ENCODE measurements at places on chromosomes 4 and X.

DNA sequence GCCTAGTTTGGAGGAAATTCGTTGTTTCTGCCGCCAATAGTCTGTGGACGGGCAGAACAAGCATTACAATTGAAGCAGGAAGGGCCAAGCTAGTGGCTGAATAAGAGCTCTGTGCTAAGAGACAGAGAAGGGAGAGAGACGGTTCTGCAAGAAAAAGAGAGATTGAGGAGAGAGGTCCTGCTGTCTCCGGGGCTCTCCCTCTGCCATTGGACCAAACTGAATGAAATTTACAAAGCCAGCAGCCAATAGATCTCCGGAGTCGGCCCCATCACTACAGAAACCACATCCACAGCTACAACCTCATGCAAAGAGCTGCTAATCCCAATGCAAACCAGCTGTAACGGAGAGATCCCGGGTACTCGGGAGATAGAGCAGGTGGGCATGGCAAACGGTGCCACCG is at the start of gene NLGN4X:
NLGN4X (minus strand) TSS at position 148 of the 400 bp plus-strand sequence. CDS start 77,401 bp downstream, outside the sequence.
- no peak for DNase-seq

DNA sequence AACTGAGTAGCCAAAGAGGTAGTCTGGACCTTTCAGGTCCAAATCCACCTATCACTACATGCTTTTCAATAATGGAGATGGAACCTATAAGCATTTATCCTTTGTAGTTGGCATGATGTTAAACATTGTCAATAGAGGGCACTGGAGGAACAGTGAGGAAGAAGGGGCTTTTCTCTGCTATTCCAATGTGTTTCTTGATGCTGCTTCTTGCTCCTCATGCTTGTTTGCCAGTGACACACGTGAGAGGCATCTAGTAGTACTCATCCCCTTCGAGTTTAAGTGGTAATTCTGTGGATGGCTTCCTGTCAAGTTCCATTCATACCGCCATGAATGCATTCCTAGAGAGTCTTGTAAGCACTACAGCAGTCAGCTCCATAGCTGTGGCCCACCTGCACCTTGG is 84.0 kb downstream of the NAA11 start:
- DNase-seq = no peak

GRCh38 chr4:156186111-156186510 is 232.4 kb upstream of the CTSO start:
- DNase-seq = no peak

GRCh38 chr4:98997166-98997565 is 1.6 kb downstream of the METAP1 start:
- no peak for DNase-seq

GRCh38 chr4:79652232-79652631 is 244.2 kb upstream of the GK2 start:
- DNase-seq = no peak

GRCh38 chr4:164748375-164748774 is 5.6 kb upstream of the SMIM31 start:
- no peak for DNase-seq

DNA sequence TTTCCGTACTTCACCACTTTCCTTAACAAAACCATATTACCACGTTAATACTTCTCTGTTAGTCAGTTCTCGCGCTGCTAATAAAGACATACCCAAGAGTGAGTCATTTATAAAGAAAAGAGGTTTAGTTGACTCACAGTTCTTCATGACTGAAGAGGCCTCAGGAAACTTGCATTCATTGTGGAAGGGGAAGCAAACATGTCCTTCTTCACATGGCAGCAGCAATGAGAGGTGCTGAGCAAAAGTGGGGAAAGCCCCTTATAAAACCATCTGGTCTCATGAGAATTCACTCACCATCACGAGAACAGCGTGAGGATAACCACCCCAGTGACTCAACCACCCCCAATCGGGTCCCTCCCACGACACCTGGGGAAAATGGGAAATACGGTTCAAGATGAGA is 289.8 kb upstream of the CLNK start:
- no peak for DNase-seq

- no peak for DNase-seq
Observed at GRCh38 chr4:135197641-135198040, 996.1 kb upstream of the PABPC4L start.

DNA sequence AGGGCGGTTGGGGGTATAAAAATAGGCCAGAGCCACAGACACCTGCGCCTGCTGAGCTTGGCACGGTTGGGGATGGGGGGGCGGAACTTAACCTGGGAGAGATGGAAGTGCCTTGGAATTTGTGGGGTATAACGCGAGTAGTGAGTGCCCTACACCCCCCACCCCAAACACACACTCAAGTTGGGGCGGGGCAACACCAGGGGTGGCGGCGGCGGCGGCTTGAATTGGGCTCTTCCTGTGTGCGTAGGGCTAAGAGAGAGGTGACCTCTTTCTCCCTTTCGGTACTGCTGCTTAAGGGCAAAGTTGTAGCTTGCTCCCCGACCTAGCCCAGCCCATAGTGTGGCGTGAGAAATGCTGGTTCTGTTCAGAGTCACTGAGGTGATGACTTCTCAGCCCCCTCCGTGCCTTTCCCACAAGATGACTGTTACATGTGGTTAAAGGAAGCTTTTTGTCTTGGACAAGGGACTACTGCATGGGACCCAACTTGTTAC is 839 bp downstream of the STK26 start:
- no peak for DNase-seq

DNA sequence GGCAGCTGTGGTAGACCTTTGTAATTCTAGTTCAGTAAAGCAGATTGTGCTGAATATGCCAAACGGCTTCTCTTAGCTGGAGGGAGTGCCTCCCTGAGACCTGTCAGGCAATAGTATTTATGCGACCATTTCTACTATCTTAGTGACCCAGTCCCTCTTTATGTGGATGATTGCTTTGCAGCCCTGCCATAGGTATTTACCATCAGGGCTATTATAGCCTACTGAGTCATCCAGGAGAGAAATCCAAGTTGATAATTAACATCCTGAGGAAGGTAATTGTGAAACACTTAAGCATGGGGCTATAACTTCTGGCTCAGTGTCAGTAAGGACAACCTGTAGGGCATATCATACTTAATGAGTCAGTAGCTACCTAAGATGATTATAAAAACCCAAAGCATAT is 103.9 kb upstream of the MAOA start:
- DNase-seq = no peak

DNA sequence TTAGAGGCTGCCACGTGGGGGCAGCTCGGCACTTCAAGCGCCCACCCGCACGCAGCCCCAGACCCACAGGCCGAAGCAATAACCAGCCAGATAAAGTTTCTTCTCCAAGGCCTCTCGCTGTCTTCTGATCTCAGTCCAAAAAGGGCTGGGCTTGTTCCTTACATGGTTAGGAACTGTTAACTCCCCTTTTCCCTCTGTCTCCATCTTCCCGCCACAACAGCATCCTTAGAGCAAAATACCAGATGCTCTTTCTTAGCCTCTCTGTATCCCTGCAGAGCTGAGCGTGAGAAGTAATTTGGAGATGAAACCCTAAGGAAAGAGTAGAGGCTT is 23.4 kb upstream of the KIAA1210 start:
- DNase-seq = no peak

GRCh38 chr4:70836081-70836480 is 3.6 kb downstream of the GRSF1 start:
- DNase-seq = no peak

DNA sequence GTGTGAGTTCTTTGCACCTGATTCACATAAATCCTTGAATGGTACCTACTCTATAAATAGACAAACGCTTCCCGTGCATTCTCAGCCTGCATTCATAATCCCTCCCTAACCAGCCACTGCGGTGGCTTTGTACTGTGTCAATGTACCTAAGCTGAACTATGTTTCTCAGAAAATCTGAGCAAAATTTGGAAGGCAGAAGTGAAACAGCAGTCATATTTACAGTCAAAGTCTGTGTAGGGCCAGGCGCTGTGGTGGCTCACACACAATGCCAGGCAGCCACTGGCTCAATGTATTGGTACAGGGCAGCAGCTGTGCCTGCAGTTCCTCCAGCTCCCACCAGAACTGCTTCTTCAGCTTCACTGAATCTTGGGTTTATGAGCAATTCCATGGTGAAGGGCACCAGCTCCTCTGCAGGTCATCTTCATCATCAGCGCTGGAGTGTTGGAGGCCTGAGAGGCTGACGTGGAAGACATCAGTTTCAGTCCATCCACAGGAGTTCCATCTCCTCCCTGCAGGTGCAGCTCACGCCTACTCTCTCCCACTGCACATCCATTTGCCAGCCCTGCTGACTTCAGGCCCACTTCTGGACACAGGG is 32.3 kb upstream of the IRF2 start:
- no peak for DNase-seq

DNA sequence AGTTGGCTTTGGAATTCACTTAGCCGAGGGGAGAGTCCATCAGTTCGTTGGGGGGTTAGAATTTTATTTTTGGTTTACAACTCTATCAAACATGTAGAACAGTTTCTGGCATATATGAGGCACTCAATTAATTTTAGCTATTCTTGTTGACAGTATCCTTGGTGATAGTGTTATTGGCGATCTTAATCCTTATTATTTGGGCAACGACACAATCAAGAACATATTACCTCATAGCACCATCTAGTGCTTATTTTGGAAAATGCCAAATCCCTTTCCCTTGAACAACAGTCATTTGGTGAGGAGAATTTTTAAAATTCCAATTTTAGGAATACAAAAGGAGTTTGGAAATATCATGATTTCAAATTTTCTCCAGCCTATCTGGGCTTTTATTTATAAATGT is 17.9 kb upstream of the PGRMC1 start:
- DNase-seq = no peak

- DNase-seq = no peak
Observed at GRCh38 chr4:36316607-36317006, 35.2 kb downstream of the DTHD1 start.

DNA sequence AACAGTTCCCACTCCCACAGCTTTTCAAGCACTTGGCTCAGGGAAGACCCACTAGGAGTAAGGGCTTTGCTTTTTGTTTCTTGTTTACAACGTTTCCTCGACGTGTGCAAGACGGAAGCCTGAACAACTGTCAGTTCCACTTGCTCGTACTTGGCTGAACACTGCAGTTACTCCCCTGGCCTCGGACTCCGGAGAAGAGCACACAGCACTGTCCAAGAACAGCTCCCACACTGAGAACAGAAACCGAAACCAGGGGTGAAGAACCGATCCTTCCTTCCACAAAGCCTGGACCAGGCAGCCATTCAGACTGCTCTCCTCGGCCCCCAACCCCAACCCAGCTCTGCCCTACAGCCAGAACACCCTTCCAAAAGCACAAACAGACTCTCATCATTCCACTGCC is 25.5 kb downstream of the IRF2 start:
- no peak for DNase-seq

DNA sequence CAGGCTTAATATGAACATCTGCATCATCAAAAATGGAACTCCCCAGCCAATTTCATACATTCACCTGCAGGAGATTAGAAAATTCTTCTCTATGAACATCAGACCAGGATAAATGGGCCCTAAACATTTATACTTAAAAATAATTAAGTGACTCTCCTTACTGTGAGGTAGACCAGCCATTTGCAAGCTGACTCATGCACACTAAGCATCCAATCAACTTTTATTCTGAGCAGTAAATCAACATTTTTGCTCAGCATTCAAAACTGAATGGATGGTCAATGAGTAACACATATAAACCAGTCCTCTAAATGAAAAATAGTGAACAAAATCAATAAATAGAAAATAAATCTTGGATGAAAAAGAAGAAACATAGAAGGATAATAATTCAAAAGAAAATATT is 19.9 kb upstream of the PCDH10 start:
- no peak for DNase-seq

- DNase-seq = no peak
Observed at GRCh38 chrX:149131774-149132173, 373.3 kb downstream of the IDS start.

DNA sequence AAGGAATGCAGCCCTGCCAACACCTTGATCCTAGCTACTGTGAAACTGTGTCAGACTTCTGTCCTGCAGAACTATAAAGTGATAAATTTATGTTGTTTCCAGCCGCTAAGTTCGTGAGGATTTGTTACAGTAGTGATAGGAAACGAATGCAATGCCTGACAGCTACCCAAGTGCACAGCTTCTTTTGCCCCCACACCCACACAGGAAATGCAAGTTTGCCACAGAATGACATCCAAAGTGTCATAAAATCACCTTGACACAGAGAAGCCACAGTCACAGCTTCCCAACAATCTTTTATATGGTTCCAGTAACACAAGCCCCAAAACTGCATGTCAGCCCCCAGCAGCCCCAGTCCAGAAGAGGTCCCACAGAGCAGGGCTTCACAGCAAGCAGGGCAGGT is 216.9 kb upstream of the S100G start:
- no peak for DNase-seq

- no peak for DNase-seq
Observed at GRCh38 chr4:168825975-168826374, 184.1 kb downstream of the CBR4 start.

All from stimulated activated CD8-positive, alpha-beta memory T cell treated with anti-CD3 and anti-CD28 coated beads, Interleukin-15, amount 100 ng/mL, for 4 hours (primary cell).